ENCODE measurements at places on chromosomes 2 and 18. TPM values are rescaled to one million over a fixed set of nuclear protein-coding genes. Genes with fewer than 3 reads are reported as not detected.

ALS2 gene
- 17.6 TPM for polyA plus RNA-seq

- peak; percentile 70 for DNase-seq
Observed at GRCh38 chr2:19198381-19198780, 160.0 kb downstream of the OSR1 start.

DNA sequence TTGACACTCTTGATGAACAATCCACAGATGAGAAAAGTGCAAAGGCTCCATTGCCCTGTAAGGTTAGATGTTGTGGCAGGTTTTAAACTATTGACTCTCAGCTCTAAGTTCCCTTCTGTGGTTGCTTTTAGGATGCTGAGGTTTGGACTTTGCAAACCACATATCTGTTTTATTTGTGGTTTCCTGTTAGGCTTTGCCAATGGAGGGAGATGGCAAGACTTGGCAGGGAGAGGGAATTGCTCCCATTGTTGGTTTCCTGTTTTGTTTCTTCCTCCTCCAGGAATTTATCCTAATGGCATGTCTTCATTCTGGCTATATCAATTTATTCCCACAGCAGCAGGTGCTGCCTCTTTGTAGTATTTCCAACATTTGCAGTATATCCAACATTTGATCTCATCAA lies 772.3 kb downstream of the LRRTM4 start:
- no peak for DNase-seq

DNA sequence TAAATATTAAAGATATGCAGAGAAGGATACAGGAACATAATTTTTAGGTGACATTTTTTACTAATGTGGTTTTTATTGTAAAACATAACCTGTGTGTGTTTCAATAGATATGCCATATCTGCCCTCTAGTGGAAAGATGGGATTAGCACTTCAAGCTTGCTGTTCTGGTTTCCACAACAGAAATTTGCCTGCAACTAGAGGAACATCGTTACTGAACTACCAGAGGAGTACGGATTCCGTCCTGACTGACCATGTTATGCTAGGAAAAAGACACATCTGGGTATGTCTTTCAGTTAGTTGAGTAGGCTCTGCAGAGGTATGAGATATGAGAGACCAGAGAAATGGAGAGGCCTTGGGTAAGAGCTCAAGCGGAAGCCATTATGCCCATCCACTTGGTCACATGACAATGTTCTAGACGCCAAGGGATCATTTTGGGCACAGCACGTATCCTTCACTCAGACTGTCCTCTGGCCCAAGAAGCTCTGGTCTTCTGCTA lies 104.9 kb downstream of the MBD2 start:
- DNase-seq: peak; percentile 52

DNA sequence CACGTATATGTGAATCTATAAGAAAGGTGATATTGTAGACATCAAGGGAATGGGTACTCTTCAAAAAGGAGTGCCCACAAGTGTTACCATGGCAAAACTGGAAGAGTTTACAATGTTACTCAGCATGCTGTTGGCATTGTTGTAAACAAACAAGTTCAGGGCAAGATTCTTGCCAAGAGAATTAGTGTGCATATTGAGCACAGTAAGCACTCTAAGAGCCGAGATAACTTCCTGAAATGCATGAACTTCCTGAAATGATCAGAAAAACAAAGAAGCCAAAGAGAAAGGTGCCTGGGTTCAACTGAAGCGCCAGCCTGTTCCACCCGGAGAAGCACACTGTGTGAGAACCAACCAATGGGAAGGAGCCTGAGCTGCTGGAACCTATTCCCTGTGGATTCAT lies 101.0 kb downstream of the HS6ST1 start:
- no peak for DNase-seq

GALNT5 gene
- 2.9 TPM for polyA plus RNA-seq

GRCh38 chr2:241295326-241296095 lies 20.0 kb downstream of the HDLBP start:
- DNase-seq: no peak

NAT8 gene
- 0.43 TPM for polyA plus RNA-seq

SOCS6 gene
- 16.8 TPM for polyA plus RNA-seq

DNA sequence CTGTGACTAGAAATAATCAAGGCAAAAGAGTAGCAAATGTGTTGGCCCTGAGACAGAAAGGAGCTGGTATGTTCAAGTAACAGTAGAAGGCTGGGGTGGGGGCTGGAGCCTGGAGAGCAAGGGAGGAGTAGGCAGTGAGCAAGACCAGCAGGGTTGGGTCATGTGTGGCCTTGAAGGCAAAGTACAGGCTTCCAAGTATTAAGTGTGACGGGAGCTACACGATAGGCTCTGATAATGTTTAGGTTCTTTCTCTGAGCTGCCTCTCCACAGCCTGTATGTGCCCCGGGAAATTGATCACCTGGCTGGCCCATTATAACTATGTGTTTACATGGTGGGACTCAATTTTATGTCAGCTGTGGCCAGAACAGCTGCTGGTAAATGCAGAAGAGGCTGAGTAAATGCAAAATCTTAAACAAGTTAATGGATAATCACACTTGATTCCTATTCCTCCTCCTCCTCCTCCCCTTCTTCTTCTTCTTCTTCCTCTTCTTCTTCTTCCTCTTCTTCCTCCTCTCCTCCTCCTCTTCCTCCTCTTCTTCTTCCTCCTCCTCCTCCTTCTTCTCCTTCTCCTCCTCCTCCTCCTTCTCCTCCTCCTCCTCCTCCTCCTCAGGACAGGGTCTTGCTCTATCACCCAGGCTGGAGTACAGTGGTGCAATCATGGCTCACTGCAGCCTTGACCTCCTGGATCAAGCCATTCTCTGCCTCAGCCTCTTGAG lies 9.3 kb downstream of the IL1F10 start:
- DNase-seq: no peak

GKN2 gene
- polyA plus RNA-seq: not detected

GRCh38 chr2:209526561-209526960 lies 102.7 kb downstream of the MAP2 start:
- peak; percentile 50 for DNase-seq

- no peak for DNase-seq
Observed at GRCh38 chr2:8481463-8482009, 200.3 kb upstream of the ID2 start.

DNA sequence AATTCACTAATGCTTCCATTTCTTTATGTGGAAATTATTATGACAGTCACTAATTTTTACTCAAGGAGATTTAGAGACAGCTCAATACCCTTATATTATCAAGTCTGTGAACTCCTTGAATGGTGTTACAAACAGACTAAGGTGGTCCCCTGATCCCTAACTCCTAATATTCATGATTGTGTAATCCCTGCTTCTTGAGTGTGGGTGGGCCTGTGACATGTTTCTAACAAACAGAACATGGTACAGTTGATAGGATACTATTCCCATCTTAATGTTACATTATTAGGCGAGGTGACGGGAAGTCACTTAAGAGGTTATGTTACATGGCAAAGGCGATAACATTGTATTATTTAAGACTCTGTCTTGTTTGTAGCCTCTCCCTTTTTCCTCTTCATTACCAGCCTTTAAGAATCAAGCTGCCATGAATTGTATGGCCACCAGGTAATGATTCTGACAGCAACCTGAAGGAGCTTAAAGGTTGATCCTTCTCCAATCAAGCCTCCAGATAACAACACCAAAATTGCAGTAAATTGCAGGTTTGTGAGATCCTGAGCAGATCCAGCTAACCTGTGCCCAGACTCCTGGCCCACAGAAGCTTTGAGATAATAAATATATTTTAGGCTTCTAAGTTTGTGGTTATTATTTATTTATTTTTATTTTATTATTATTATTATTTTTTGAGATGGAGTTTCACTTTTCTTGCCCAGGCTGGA lies 32.1 kb downstream of the CYTIP start:
- DNase-seq: no peak

FABP1 gene
- polyA plus RNA-seq: not detected

DNA sequence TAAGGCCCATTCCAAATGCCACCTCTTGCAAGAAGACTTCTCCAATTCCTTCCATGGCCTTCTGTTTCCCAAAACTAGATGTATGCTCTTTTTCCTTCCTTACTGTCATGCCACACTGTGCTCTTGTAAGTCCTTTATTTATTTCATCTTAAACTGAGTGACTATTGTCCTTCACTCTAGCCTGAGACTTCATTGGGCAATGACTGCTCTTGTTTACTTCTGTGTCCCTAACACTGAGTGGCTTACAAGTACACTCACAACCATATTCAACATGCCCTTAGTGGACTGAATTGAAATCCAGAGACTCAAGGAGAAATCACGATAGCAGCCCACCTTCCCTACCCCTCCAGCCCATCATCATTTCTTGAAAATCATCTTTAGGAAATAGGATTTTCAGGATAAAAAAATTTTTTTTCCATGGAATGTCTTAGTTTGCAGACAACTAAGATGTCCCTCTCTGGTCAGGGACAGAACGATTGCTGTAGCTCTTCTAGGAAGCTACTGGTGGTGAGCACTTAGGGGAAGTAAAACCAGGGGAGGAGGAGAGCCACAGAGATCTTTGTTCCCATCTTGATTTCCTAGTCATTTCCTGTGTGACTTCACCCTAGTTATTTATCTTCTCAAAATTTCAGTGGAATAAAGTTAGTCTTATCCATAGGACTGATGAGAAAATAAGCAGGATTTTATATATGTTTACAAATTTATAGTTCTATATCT lies 80.7 kb downstream of the CYRIA start:
- DNase-seq: no peak

DNA sequence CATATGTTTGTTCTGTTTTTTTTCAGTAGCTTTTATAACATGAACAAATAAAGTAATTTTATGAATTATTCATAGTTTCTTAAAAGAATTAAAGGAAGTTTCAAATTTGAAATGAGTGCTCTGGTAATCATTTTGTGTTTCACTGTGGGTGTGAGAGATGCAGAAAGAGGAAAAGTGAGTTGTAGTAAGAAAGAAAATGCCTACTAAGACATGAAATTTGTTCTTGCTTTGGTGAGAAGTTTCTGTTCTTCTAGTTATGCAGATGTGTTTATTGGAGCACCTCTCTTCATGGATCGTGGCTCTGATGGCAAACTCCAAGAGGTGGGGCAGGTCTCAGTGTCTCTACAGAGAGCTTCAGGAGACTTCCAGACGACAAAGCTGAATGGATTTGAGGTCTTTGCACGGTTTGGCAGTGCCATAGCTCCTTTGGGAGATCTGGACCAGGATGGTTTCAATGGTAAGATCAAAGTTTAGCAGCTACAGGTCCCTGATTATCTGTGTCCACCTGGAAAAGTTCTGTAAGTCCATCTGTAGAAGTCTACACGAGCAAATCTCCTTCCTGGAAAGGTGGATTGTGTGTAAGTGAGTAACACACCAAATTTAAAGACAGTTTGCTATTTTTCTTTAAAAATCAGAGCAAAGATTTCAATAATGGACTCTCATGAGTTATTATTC lies 51.4 kb downstream of the ITGAV start:
- DNase-seq: peak; percentile 7

GRCh38 chr2:172950565-172950964 lies 125.1 kb upstream of the MAP3K20 start:
- DNase-seq: no peak

GRCh38 chr18:62716619-62717168 lies 1.4 kb downstream of the PHLPP1 start:
- DNase-seq: peak; percentile 75

DNA sequence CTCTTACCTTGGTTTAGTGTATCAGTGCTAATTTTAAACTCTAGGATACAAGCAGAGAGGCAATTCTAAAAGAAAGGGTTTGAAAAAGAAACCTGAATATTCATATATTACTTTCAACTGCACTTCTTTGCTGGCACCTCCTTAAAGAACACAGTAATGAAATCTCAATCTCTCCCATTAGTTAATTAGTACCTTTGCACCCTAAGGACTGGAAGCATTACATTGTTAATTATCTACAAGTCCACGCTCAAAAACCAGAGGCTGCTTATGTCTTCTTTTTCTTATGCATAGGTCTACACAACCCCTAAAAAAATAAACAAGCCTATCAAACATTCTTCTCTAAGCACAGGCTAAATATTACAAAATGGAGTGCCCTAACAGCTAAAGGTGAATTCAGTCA lies 20.2 kb downstream of the EPHA4 start:
- no peak for DNase-seq

DNA sequence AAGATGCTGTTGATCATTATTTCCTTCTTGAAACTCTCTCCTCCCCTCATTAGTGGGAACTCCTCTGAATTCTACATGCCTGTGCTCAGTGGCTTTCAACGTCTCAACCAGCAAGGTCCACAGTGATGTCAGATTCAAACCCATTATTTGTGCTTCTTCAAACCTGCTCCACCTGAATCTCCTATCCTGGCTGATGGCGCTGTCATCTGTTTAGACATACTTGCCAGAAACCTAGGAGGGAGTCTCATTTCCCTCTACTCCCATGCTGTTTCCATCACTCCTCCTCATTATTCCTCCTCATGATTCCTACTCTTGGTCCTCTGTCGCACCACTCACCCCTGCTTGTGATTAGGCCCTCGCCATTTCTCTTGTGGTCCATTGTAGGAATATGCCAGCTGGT lies 2.9 kb upstream of the LPIN2 start:
- DNase-seq: no peak

STK17B gene
- polyA plus RNA-seq: 5.1 TPM

GRCh38 chr2:95393901-95394300 lies 8.6 kb upstream of the FAHD2A start:
- DNase-seq: no peak

GRCh38 chr2:196516564-196516963 lies 123.0 kb upstream of the CCDC150 start:
- peak; percentile 11 for DNase-seq

DNA sequence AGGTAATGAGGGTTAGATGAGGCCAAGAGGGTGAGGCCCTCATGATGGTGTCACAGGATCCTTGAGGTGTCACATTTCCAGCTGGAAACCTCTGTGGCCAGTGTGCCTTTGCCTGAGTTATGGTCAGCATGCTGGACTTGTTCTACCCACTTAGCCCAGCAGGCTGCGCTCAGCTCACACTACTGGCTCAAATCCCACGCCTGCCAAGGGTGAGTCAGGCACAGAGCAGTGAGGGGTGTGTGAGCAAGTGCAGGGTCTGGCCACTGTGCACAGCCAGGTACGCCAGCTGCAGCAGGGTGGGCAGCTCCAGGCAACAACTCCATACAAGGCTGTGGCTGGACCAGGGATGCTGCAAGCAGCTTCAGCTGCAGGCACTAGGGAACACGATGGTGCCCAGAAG lies 616.6 kb upstream of the FSHR start:
- no peak for DNase-seq

DNA sequence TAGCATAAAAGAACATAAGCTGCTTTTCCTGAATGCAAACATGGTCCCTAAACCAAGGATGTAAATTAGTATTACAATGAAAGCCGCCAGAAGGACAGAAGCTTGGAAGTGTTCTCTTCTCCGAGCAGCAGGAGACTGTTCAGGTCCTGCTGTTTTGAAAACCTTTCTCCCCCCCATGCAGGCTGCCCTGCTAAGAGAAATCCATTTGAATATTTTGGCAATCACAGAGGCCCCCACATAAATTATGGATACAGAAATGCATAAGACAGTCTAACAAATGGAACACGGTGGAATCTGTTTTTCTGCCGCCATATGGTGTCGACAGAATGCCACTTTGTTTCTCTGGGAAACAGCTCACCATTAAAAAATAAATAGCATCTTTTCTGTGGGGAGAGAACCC lies 600.4 kb upstream of the KLHL29 start:
- no peak for DNase-seq

FKBP1B gene
- 1.6 TPM for polyA plus RNA-seq

- no peak for DNase-seq
Observed at GRCh38 chr2:8009010-8009597, 672.8 kb upstream of the ID2 start.

All from muscle of back (tissue), 13 donors.